ENCODE measurements at places on chromosomes 1 and 21.
A peak's percentile ranks its signal among the peaks of the same experiment; 100 is the strongest.

- no peak for DNase-seq
Measured at GRCh38 chr1:104092698-104093097, 343.0 kb downstream of the AMY1C start.

DNA sequence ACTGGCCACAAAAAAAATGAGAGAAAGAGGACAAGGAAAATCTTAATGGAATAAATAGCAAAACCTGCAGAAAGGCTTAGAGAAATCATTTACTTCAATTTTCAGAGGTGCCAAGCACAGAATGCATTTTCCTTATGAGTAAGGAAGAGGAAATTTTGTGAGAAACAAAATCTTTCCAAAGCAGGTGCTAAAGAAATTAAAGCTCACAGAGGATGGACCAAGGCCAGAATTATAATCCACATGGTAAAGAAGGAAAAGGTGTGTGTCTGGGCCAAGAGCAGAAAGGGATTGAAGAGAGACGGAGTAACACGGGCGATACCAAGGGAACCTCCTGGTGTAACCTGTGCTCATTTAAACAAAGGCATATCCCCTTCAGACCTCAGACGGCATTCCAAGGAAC, 340.0 kb upstream of the NFIA start:
- DNase-seq = no peak

- no peak for DNase-seq
Measured at GRCh38 chr1:236421022-236421421, 26.9 kb downstream of the EDARADD start.

GRCh38 chr1:6504887-6505286, 13.4 kb upstream of the PLEKHG5 start:
- no peak for DNase-seq

DNA sequence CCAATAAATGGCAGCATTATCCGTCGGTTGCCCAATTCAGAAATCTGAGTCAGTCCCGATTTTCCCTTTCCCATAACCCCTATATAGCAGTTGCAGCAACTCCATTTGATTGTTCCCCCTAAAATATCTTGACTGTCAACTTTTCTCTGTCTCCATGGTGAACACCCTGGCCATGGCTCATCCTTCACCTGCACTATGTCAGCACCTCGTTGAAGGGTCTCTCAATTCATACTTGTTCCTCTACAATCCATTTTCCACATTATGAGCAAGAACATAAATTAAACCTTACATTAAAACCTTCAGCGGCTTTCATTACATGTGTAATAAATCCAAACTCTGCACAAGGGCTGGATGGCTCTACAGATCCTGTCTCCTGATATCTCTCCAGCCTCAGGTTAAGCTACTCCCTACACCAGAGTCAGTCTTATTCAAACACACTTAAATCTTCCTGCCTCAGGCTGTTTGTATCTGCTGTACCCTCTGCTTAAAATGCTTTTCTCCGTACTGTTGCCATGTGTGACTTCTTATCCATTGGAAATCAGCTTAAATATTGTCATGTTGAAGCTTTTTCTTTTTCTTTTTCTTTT, 87.3 kb downstream of the BACH1 start:
- DNase-seq = peak; percentile 41

DNA sequence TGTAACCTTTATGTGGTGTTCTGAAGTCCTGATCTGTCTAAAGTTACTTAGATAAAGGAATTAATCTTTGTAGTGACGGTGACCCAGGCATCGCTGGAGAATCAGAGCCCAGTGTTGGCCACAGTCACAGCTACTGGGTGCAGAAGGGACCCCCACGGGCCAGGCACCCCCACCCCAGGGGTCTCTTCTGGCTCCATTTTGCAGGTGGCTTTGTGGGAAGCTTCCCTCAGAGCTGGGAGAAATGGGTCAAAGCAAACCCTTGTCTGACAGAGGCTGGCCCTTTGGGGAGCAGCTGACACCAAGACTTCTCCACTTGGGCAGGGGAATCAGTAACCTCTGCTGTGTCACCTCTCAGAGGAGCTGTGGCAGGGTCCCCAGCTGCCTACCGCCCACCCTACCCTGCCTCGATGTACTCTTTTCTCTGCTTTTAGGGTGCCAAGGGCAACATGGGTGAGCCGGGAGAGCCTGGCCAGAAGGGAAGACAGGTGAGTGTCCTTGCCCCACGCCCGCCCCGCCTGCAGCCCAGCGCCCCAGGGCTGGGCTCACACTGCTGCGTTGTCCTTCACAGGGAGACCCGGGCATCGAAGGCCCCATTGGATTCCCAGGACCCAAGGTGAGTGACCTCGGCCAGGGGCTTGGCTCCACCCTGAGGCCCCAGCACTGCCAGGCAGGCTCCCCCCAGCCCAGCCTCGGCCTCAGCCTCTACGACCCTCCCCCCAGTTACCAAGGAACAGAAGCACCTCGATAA, 17.7 kb downstream of the COL6A2 start:
- DNase-seq = no peak

GRCh38 chr1:143625886-143626285, 345.9 kb downstream of the FAM72C start:
- DNase-seq = no peak

GRCh38 chr1:96363826-96364225, 357.8 kb upstream of the PTBP2 start:
- DNase-seq = no peak

DNA sequence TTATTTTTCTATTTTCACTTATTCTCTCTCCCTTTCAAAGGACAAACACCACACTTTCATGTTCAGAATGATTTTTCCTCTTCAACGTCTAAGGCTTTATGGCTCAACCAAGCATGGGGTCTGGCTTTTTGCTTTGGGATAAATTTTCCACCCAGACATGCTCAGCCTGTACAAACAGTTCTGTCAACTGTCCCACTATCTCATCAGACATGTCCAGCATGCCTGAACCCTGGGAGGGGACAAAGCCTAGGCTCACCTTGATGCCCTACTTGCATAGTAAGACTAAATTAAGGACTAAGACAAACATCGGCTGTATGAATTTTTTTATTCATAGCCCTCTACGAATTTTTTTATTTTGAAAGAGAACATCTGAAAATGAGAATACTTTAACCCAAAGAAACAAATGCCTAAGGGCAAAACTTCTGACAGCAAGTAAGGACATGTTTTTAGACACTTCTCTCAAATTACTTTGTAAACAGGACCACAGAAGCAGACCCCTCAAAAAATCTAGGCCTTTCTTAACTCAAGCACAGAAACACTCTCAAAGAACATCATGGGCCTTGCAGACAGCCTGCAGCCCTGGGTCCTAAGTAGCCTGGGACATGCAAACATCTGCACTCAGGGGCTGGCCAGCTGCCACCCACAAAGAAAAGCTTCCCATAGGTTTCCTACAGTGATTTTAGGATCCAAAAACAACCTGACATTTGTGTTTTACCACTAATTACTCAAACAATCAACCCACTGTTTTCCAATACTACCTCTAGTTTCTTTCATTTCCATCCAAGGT, 72.3 kb upstream of the PALMD start:
- DNase-seq = no peak

DNA sequence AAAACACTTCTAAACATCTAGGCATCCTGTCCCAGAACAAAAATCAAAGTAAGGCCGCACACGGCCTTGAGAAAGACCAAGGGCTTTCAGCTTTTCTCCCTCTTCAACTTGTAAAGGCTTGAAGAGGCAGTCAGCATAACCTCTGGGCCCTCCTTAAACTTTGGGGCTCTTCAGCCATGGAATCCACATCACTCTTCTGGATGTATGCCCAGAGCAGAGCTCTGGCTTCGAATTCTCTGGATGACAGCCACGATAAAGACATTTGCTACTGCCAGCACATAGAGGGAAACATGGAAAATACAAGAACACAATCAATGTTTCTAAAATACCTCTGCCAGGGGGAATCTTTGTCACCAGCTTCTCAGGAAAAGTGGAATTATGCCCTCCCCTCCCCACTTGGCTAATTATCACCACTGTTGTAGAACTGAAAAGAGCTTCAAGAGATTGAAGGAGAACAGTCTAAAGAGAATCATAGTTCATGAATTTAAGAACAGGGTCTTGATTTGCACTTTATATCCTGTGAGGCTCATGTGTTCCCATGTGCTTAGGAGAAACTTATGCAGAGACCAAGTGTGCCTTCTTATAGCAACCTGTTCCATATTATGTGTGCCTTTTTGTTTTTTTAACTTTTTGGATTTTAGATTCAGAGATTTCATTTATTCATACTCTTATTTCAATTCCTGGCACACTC, 39.0 kb upstream of the DPT start:
- no peak for DNase-seq

DNA sequence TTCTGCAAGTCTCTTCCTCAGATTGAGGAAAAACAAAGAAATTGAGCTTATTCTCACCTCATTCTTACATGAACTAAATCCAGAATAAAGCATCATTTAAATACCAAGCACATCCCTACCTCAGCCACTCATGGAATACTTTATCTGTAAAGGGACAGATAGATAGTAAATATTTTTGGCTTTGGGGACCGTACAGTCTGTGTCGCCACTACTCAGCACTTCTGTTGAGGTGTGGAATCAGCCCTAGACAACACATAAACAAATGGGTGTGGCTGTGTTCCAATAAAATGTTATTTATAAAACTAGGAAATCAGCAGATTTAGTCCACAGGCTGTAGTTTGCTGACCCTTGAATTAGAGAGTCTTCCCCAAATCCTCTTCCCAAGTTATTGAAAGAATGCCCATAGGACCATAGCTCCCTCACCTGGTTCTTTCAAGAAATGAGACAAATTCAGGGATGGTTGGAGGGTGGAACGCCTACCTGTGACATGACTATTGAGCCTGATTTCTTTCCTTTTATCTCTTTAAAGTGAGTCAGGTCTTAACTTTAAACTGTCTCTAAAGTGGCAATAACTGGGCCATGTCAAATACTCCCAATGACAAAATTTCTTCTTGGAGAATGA, 878.5 kb downstream of the USP25 start:
- no peak for DNase-seq

DNA sequence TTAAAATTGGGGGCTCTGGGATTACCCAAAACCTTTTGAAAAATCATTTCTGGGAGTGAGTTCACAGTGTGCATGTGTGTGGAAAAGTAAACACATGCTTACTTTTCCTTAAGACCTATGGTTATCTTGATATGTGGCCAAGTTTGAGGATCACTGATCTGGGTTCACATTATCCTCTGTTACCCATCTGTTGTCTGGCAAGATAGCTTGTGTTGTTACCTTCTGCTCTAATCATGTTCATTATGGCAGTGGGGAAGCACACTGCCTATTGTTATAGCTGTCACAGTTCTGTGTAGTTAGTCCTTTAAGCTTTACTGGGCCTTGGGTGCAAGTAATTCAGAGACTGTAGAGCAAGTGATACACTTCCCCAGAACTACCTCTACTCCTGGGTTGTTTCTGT, 5.0 kb downstream of the CTBS start:
- DNase-seq = no peak

DNA sequence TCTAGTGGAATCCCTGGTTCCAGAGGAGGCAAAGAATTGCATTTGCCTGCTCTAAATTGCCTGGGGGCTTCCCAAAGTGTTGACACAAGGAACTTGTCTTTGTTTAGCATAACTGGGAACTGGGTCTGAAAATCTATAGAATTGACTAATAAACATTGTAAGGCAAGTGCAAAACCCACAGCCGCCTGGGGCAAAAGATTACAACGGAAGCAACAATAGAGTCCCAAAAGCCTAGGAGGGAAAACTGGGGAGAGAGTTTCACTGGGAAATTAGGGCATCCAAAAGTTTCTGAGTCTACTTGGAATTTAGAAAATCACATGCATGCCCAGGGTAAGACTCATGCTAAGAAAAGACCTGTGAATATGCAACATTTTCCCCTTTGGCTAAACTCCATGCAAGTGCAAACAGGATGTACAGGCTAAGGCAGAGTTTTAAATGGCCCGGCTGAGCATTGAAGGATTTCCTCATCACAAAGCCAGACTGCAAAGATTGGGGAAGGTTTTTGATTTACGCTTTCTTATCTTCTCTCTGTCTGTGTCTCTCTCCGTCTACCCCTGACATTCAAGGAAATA, 725.3 kb upstream of the NCAM2 start:
- no peak for DNase-seq

GRCh38 chr1:203442821-203443220, 32.8 kb upstream of the PRELP start:
- no peak for DNase-seq

DNA sequence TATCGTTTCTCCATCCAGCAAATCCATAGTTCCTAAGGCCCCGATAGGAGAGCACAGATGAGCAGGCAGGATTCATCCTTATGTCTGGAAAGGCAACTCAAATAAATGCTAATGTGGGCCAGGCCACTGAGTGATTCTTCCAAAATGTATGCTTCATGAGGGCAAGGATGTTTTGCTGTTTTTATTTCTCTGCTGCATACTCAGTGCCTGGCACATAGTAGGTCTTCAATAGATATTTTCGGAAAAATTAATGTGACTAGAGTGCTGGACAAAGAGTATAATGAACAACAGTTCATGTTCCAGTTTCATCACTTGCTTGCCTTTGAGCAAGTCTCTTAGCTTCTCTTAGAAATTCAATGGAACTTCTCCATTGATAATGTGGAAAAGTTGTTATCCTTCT, 357.7 kb downstream of the PRDM2 start:
- DNase-seq = no peak

- DNase-seq = no peak
Measured at GRCh38 chr1:52122384-52122783, 19.5 kb upstream of the ZFYVE9 start.

- DNase-seq = no peak
Measured at GRCh38 chr1:192506741-192507155, 68.8 kb upstream of the RGS1 start.
